Activated CD8-positive, alpha-beta memory T cell treated with anti-CD3 and anti-CD28 coated beads, Interleukin-2, amount 50 U/mL, for 4 hours (primary cell): ENCODE measurements at places on chromosomes 4 and X.

- DNase-seq, result no peak
These were observed 51.8 kb downstream of the LDB2 start for GRCh38 chr4:16846540-16847117.

GRCh38 chrX:31609130-31609529 is 537.3 kb upstream of the FTHL17 start:
- no peak for DNase-seq

- peak; percentile 54 for DNase-seq
These were observed 951 bp downstream of the SH3BP2 start for GRCh38 chr4:2793586-2794485.

DNA sequence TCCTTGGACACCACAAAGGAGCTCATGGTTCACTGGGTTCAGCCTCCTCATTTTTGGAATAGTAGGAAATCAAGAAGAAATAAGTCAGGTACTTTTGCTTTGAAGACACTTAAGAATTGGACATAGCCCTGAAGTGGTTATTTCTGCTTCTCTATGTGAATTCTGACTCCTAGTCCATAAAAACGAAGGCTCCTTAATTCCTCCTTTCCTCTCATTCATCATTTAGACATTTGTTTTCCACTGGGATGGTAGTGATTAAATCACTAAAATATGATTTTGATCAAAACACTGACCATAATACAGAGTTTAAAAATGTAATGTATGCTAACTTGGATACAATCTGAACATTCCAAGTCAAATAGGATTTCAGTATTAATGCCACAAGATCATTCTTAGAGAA is 34.7 kb upstream of the CYP2U1 start:
- no peak for DNase-seq

DNA sequence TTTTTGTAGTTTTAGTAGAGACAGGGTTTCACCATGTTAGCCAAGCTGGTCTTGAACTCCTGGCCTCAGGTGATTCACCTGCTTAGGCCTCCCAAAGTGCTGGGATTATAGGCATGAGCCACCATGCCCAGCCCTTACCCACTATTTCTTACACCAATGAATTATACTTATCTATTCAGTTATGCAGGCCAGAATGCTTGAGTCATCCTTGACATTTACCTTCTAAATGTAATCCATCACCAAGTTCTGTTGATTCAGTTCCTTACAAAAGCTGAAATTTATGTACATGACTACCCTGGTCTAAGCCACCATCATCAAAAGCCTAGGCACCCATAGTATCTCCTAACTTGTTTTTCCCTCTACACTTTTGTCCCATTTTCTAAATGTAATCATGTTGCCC is 585.7 kb downstream of the IL15 start:
- no peak for DNase-seq

DNA sequence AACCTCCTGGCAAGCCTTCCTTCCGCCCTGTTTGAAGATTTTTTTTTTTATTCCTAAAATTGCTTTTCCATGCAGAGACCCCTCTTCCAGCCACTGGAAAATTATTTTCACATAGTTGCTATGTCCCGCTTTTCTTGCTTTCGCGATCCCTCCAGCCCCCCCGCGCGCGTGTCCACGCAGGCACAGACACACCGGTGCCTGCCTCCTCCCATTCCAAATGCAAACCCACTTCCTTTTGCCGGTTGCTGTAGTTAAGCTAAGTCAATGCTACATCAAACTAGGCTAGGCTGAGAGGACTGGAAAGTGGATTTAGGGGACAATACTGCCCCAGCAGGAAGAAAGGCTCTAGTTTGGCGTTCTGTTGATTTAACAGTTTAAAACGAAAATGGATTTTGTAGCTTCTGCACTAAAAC is 111.0 kb downstream of the DHX15 start:
- no peak for DNase-seq

DNA sequence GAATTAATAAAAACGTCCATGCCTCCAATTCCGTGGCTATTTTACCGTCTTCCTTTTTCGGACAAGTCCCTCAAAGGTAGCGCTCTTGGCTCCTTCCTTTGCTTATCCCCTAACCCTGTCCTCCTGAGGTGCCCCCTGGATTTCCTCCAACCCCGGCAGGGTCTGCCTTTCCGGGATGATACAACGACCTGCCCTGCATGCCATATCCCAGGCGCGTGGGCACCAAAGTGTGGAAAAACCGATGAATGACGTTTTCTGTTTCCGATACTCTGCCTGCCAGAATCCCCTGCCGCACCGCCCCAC is 706 bp upstream of the CSTF2 start:
- peak; percentile 41 for DNase-seq

DNA sequence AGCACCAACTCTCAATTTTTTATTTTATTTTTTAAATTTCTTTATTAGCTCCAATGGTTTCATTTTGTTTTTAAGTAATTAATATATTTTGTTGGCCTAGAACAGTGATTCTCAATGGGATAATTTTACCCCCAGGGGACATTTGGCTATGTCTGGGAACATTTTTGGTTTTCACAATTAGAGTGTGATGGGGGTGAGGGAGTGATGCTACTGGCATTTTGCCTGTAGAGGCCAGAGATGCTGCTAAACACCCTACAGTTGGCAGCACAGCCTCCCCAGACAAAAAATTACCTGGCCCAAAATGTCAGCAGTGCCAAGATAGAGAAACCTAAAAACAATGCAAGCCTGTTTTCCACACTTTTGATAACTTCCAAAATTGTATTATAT is 64.6 kb downstream of the HHIP start:
- DNase-seq, result no peak

- DNase-seq, result peak; percentile 41
These were observed 3.9 kb upstream of the SYN1 start for GRCh38 chrX:47623540-47624027.

DNA sequence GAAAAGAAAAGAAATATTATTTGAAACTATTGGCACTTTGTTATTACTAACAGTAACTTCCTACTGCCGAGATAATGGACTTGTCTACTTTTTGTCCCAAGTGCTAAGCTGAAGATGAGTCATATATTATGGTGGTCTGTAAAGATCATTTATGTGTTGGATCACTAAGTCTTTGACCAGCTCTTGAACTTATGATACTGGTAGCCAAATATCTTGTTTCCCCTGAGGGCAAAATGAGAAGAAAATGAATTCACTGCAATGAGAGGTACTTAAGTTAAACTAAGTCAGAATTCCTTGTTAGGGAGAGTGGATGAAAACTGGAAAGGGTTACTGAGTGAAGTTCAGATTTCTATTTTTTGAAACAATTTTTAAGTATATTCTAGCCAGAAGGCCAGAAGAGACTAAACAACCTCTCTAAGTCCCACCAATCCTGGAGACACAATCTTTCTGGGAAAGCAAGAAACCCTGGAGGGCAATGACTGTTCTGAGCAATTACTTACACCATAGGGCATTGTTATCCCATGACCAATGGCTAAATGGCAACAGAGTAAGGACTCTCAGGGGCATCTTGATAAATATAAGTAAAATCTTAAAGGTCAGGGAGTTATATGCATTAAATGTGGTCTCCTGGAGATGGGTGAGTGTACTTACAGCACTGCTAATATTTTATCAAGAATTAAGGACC is 287.7 kb downstream of the STIM2 start:
- no peak for DNase-seq
